ENCODE measurements at places on chromosomes 2 and 18.

- peak overlapping the region; percentile 57 for H3K4me3 ChIP-seq
- H3K27me3 ChIP-seq = no peaks in the 10 kb centered on the region
- H3K36me3 ChIP-seq = no peaks in the 10 kb centered on the region
Observed at GRCh38 chr18:3603421-3604234, 153.7 kb downstream of the TGIF1 start.

DNA sequence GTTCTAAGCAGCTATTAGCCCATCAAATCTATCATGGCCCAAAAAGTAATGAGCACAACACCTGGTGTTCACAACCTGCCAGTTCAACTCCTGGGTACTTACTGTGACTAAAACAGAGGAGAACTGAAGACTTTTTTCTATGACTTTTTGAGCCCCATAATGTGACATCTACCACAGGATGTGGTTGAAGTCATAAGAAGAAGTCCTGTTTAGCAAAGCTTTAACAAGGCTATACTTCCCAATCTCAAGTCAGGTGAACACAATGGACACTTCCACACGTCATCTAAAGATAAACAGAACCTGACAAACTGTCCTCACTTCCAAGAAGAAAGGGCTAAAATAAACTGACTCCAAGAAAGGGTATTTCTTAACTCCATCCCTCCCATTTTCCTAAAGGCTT is 138.8 kb downstream of the ATAD2B start:
- H3K4me1 ChIP-seq = no peaks in the 10 kb centered on the region
- no peak overlapping the region for H3K4me3 ChIP-seq
- no peaks in the 10 kb centered on the region for H3K27me3 ChIP-seq
- H3K36me3 ChIP-seq = no peaks in the 10 kb centered on the region
- H3K27ac ChIP-seq = no peak overlapping the region

- DNase-seq = no peak
- no peaks in the 10 kb centered on the region for H3K4me1 ChIP-seq
- H3K4me3 ChIP-seq = no peak overlapping the region
- H3K27me3 ChIP-seq = peaks cover 1% of the 10 kb centered on the region
Observed at GRCh38 chr2:118279005-118279404, 190.7 kb downstream of the INSIG2 start.

- peaks cover 4% of the 10 kb centered on the region for H3K36me3 ChIP-seq
- no peaks in the 10 kb centered on the region for H3K4me1 ChIP-seq
- H3K27me3 ChIP-seq = no peaks in the 10 kb centered on the region
Observed at GRCh38 chr2:97662386-97662894, 1.4 kb downstream of the ACTR1B start.

GRCh38 chr2:190674966-190675650 is 26.2 kb downstream of the NAB1 start:
- H3K27me3 ChIP-seq = no peaks in the 10 kb centered on the region
- no peaks in the 10 kb centered on the region for H3K36me3 ChIP-seq
- H3K4me1 ChIP-seq = peaks cover 59% of the 10 kb centered on the region
- DNase-seq = peak; percentile 51

- DNase-seq = no peak
- no peaks in the 10 kb centered on the region for H3K27me3 ChIP-seq
- no peaks in the 10 kb centered on the region for H3K4me1 ChIP-seq
Observed at GRCh38 chr2:67625690-67626475, 228.8 kb downstream of the ETAA1 start.

DNA sequence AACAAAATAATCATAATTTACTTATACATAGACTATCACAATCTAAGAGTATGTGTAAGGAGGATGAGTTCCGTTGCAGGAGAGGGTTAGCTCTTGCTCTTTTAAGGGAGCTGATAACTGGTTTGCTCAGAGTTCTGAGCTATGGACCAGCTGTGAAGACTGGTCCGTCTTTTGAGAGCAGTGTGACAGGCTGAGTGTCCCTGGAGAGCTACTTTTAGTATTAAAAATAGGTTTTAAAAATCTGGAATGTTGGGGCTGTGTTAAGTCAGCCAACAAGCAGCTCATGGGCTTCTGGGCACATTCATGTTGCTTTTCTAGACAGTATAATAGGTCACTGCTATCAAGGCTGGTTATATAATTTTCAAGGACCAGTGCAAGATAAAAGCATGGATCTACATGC is 41.5 kb upstream of the TMEM131 start:
- H3K27ac ChIP-seq = no peak overlapping the region
- H3K27me3 ChIP-seq = no peaks in the 10 kb centered on the region
- H3K4me1 ChIP-seq = no peaks in the 10 kb centered on the region
- H3K36me3 ChIP-seq = no peaks in the 10 kb centered on the region
- DNase-seq = no peak

All from GM12878 (cell line).